Aorta (tissue), 5 donors: ENCODE measurements at places on chromosomes 5 and 9. TPM values are rescaled to one million over a fixed set of nuclear protein-coding genes. Genes with fewer than 3 reads are reported as not detected.

Gene COL15A1
- 19.6 TPM for polyA plus RNA-seq

Gene TRIM14
- polyA plus RNA-seq = 5.6 TPM

Gene UBE2R2
- 19.0 TPM for polyA plus RNA-seq

Gene FAM78A
- polyA plus RNA-seq = 2.0 TPM

Gene ALAD
- polyA plus RNA-seq = 42.9 TPM

Gene KIF4B
- not detected for polyA plus RNA-seq
